ENCODE measurements at places on chromosomes 12 and 14. TPM values are rescaled to one million over a fixed set of nuclear protein-coding genes. Genes with fewer than 3 reads are reported as not detected.

HOXC9 gene
- 10.4 TPM for total RNA-seq

- no peak for DNase-seq
These were observed 61.3 kb upstream of the DICER1 start for GRCh38 chr14:95218472-95219193.

GRCh38 chr12:68963856-68964745 lies 31.1 kb upstream of the CPM start:
- DNase-seq: no peak

GRCh38 chr14:94400422-94400841 lies 12.0 kb upstream of the SERPINA1 start:
- no peak for DNase-seq

NRL gene
- total RNA-seq: 0.24 TPM

TRIM9 gene
- 30.8 TPM for total RNA-seq

DNA sequence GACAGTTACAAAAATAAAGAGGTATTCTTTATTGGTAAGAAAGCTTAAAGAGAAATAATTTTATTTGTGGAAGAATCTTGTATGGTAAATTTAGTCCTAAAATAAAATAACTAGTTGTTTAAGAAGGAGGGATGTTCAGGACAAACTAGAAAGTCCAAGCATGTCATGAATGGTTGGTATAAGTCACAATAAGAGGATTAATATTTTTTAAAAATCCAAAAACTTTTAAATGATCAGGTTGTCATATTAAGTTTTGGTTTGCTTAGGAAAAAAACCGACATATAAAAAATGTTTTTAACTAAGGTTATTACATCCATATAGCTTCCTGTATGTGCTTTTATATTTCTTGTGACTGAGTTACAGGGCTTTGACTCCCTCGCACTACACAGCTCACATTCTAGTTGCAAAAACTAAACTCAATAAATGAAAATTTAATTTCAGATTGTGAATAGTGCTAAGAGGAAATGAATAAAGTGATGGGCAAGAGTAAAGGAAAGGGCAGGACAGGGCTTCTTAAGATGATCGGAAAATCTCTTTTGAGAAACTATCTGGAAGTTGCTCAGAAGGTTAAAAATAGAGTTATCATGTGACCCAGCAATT lies 80.7 kb upstream of the METAP2 start:
- no peak for DNase-seq

CLEC2A gene
- total RNA-seq: not detected

GRCh38 chr12:113551563-113551962 lies 79.9 kb upstream of the LHX5 start:
- DNase-seq: no peak

GRCh38 chr12:77214136-77214535 lies 148.8 kb upstream of the E2F7 start:
- DNase-seq: no peak

DNA sequence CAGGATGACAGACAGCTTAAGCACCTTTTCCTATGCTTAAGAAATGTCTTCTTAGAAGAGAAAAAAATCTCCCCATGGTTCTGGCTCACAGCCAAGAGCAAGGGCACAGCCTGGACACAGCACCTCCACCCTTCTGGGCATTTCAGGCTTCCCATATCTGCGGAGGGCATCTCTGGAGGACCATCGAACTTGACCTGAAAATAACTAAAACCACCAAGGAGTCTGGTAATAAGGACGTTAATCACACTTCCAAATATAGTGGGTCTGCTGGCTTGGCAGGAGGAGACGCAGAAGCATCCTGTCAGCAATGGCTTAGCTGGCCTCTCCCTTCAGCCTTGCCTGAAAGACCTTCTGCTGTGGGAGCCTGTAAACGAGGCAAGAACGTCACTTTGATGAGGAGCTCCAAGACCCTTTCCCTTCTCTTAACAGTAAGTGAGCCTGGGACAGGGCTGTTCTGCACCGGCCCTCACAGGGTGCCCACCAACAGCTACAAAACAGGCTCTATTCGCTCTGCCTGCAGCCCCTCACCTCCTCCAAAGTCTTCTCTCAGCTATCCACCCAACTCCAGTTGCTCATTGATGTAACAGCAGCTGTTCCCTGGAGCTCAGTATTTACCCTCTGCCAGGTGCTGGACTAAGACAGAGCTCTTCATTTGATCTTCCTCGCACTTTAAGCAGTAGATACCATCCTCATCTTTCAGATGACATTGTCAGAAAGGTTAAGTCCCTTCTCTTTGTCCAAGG lies 13.2 kb downstream of the SETD3 start:
- peak; percentile 65 for DNase-seq

CLEC2B gene
- total RNA-seq: 7.0 TPM

DNA sequence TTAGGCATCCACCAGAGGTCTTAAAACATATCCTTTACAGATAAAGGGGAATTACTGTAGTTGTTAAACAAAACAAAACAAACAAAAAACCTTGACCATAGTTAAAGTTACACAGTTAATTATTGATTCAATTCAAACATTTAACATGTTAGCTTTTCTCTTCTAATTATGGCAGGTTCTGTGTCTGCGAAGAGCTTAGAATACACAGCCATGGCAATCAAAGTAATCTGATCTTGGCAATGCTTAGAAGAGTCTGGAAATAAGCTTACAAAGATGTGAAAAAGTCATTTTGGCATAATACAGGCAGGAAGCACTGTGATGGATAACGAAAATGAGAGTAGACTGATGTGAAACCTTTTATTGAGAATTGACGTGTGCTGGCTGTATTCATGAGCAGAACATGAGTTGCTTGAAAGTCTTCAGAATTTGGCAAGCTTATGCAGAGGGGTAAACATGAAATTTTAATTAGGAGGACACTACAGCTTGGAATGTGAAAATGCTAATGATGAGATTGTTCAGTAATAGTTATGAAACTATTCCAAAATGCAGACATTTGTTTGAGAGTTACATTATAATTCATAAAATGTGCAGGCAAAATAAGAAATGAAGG lies 629.6 kb downstream of the FSCB start:
- DNase-seq: peak; percentile 33

AGAP2 gene
- 1.4 TPM for total RNA-seq

LIN7A gene
- total RNA-seq: 23.4 TPM

COL2A1 gene
- 0.48 TPM for total RNA-seq

DNA sequence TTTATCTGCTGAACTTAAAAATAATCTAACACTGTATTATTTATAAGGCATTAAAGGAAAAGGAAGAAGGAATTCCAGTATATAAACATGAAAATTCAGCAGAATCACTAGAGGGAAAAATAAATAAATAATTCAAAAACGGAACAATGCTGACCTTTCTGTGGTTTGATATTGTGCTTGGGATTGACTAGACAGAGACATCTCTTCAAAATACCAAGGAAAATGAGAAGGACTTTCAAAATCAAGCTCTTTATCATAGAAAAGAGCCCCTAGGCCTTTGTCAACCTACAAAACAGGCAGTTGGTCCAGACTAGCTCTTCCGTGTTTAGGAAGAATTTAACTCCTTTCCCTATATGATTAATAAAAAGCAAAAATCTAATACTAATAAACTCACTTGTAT lies 6.3 kb upstream of the FLRT2 start:
- no peak for DNase-seq

DNA sequence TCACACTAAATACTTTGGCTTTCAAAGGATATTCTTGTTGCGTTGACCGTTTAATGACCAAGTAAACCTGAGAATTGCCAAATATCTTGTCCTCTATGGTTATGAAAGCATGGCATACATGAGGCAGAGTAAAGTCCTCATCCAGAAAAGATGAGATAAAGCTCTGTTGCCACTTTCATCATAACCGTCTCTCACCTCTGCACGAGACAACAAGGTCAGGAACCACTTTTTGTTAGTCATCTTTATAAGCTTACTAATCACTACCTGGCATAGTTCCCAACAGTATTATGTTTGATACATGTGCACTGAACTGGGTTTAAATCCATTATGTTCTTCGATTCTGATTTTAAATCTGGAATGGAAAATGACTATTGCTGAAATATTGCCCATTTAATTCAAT lies 31.3 kb downstream of the PTPRB start:
- no peak for DNase-seq

MSRB3 gene
- 192 TPM for total RNA-seq

DNA sequence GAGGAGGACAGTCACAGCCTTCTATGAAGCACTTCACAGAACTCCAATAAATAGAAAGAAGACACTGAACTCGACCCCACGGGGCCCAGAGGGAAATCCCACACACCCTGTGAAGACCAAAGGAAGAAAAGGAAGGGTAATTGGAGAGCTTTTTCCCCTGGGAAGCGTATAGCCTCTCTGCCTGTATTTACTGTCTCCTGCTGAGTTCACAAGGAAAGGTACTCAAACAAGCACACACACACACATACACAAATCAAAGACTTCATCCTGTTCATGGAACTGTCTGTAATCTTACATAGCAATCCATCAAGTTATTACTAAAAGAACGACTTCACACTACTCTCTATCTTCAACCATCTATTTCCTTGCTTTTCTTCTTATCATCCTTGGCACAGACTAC lies 15.3 kb downstream of the FOXN3 start:
- DNase-seq: no peak

HSPA2 gene
- total RNA-seq: 412 TPM

DNA sequence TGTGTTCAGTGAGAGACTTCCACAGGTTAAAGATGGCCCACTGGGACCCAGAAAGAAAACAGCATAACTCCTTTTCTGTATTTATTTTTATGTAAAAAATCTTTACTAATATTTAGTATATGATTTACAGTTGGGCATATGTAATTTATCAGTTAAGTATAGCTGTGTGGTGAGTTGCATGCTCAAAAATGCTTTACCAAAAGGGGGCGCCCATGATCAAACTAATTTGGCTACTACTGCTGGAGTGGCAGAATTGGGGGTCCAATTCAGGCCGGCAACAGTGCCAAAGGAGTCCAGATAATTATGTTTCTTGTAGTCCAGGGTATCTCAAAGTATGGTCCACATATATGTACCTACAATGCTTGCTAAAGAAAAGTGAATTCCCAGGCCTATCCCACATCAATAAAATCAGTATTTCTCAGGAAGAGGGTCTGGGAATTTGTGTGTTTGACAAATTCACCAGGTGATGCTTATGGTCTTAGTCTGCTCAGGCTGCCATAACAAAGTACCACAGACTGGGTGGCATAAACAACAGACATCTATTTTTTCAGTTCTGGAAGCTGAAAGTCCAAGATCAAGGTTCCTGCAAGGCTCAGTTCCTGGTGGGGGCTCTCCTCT lies 152.0 kb downstream of the KTN1 start:
- no peak for DNase-seq

- no peak for DNase-seq
These were observed 474 bp downstream of the FITM1 start for GRCh38 chr14:24130717-24131548.

DNA sequence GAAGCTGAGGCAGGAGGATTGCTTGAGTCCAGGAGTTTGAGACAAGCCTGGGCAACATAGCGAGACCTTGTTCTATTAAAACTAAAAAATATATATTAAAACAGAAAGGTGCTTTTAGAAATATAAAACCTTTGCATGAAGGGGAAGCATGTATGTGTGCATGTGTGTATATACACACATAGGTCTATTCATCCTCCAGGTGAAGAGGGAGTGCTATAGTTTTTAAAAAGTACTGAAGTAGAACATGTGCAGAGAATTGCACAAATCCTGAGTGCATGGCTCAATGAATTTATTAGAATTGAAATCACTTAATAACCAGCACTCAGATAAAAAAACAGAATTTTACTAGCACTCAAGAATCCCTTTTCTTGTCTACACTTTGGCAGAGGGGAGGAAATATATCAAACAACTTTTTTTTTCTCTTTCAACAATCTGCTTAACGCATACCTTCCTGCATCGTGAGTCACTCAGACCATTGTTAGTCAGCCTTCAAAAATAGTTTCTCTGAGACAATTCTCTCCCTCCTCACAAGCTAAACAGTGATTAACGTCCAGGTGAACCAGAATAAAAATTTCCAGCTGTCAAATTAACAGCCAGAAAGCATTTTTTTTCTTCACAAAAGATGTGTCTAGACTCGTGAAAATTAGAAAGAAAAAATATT lies 17.7 kb upstream of the NEDD1 start:
- peak; percentile 17 for DNase-seq

- peak; percentile 32 for DNase-seq
These were observed 65.7 kb downstream of the TMX1 start for GRCh38 chr14:51305751-51306150.

GRCh38 chr12:127600211-127600610 lies 666.8 kb upstream of the TMEM132C start:
- DNase-seq: no peak

DNA sequence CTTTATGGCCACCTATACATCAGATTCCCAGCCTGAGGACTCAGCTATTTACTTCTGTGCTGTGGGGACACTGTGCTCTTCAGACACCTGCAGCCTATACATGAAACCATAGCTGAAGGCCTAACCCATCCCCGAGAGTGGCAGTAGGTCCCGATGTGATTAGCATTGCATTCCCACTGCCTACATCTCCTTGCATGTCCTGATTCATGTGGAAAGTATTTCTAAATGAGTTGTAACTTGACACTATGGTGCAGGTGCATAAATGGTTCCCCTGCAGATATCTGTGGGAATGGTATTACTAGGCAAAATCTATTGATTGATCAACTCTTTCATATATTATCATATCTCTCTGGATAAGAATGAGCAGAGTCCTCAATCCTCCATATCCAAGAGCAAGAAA lies 433.5 kb downstream of the DAD1 start:
- DNase-seq: no peak

- no peak for DNase-seq
These were observed 78.9 kb downstream of the NCOR2 start for GRCh38 chr12:124488520-124488919.

- DNase-seq: no peak
These were observed 25.6 kb upstream of the DBX2 start for GRCh38 chr12:45076417-45077026.

DNA sequence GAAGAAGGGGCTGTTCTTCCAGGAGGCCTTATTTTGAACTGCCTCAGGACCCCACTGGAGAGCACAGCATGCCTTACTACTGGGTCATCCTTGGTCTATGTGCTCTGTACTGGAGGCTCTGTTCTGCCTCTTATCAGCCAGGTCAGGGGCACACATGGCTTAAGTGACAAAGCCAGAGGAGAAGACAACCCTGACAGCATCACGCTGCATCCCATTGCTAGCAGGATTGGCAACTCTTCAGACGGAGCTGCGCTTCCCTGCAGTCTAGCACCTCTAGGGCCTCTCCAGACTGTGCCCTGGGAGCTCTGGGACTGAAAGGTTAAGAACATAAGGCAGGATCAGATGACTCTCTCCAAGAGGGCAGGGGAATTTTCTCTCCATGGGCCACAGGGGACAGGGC lies 17.3 kb upstream of the TIGAR start:
- DNase-seq: no peak
